ENCODE measurements at places on chromosomes 11 and 22.

DNA sequence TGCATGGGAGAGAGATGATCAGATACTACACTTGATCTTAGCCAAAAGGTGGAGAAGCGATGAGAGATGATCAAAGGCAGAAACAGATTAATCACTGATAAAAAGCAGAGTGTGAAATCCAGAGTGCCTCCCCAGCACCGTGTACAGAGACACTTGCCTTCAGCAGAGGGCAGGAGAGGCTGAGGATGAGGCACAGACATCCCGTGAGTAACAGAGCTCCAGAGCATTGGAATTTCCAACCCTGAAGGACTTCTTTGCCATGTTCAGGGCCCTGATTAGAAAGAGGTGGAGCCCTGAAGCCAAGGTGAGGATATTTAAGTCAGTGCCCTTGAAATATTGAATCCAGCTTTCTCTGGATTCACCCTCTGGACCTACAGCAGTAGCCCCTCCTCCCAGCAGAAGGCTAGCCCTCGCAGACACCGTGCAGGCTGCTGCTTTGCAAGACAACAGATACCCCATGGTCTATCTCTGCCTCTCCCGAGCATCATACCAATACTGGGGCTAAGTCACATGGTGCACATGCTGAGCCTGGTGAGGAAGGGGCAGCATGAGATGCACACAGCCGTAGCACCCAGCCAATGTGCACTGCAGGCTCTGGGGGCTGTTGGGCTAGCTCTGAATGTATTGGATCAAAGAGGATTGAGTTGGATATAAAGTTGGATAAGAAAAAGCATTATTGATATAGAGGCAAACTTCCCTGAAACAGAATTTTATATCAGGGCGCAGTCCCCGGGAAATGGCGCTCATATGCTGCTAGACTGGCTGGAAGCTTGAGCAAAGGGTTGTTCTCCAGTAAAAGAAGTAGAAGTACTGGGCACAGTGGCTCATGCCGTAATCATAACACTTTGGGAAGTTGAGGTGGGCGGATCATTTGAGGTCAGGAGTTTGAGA, 200.3 kb upstream of the B3GAT1 start:
- DNase-seq = no peak

DNA sequence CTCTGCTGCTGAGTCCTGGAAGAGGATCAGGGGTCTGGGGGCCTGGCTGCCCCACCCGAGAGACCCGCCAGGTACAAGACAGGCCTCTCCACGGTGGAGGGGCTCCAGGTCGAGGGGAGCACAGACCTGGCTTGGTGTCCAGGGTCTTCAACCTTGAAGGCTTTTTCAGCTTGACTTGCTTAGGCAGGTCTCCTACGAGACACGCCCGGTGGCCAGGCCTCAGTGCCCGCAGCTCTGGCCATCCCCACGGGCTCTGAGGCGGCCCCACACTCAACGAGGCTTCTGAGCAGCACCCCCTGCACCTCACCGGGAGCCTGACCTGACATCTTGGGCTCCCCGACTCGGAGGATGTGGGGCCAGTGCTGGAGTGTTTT, 6.6 kb upstream of the PLXNB2 start:
- no peak for DNase-seq

- DNase-seq = no peak
These were observed 540.0 kb downstream of the SOX6 start for GRCh38 chr11:15816260-15816871.

DNA sequence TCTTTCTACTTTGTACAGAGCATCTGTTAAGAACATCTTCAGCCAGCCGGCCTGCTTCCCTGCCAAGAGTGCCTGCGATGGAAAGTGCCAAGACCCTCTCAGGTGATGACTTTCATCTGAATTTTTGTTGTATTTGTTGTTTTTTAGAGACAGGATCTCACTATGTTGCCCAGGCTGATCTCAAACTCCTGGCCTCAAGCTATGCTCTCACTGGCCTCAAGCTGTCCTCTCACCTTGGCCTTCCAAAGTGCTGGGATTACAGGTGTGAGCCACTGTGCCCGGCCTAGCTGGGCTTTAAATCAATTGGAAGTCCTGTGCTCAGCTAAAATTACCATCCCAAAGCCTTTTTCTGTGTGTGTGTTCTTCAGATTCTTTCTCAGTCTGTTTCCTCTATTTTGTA, 64.2 kb upstream of the ADORA2A start:
- no peak for DNase-seq

GRCh38 chr11:14423633-14424032, 64.7 kb upstream of the RRAS2 start:
- DNase-seq = no peak

DNA sequence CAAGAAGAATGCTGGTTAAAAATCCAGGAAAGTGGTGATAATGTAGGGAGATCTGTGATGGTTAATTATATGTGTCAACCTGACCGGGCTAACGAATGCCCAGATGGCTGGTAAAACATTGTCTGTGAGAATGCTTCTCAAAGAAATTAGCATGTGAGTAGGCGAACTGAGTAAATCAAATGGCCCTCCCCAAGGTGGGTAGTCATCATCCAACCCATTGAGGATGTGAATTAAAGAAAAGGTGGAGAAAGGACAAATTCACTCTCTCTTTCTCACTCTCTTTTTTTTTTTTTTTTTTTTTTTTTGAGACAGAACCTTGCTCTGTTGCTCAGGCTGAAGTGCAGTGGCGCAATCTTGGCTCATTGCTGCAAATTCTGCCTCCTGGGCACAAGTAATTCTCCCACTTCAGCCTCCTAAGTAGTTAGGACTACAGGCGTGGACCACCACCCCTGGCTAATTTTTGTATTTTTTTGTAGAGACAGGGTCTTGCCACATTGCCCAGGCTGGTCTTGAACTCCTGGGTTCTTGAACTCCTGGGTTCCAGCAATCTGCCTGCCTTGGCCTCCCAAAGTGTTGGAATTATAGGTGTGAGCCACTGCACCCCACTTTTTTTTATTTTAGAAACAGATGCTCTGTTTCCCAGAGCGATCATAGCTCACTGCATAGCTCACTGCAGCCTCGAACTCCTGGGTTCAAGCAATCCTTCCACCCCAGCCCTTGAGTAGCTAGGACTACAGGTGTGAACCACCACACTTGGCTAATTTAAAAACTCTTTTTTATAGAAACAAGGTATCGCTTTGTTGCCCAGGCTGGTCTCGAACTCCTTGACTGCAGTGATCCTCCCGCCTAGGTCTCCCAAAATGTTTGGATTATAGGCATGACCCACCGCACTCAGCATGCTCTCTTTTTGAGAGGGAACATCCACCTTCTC, 22.0 kb upstream of the P2RY6 start:
- DNase-seq = no peak
